ENCODE measurements at places on chromosomes 2 and 18.

- H3K27me3 ChIP-seq = no peaks in the 10 kb centered on the region
- no peaks in the 10 kb centered on the region for H3K36me3 ChIP-seq
- H3K4me1 ChIP-seq = no peaks in the 10 kb centered on the region
- no peak overlapping the region for H3K4me3 ChIP-seq
Observed at GRCh38 chr2:240121190-240121589, 14.9 kb downstream of the COPS9 start.

DNA sequence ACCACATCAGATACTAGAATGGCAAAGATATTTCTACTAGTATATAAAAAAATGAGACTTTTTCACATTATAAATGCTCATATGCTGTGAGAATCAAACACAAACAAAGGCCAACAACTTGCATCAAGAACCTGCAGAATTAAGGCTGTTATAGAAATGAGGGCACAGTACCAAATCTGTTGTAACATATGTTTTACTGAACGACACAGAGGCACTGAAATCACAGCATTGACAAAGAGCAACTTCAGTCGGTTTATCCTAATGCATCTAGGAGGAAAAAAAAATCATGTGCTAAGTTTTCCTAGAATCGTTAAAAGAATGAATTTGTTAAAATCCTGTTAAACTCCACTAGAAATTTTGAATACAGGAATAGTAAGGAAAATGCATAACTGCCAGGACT lies 617.4 kb upstream of the NETO1 start:
- no peak overlapping the region for H3K4me3 ChIP-seq
- H3K27ac ChIP-seq = no peak overlapping the region
- no peaks in the 10 kb centered on the region for H3K27me3 ChIP-seq
- no peak for DNase-seq

DNA sequence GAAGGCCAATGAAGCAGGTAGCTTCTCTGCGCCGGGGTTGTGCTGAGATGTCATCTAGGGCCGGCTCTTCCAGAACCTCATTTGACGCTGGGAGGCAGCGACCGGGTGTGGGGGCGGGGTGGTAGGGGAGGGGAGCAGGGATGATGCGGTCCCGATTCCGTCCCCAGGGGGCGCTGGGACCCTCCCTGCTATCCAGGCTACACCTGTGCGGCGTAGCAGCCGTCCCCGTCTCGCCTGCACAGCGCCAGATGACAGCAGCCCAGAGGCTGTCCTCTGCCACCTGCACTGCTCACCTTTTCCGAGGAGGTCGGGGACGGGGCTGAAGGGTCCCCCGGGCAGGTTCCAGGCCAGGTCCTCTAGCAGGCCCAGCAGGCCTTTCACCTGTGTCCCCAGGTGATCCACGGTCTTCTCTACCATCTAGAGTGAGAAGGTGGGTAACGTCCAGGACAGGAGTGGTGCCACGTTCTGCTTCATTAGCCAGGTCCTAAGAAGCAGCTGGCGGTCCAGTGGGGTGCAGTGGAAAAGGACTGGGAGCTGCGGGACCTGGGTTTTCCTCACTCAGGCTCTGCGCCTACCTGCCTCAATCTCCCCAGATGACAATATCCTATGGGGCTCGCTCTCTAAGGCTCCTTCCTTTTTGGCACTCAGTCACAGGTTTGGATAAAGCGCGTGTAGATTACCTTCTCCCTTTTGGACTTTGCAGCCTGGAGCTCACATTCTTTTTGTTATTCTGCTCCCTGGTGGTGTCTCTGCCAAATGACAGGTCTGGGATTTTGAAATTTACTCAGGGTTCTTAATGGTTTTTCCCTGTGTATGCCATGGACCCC lies 56.0 kb upstream of the RAB6C start:
- H3K36me3 ChIP-seq = no peaks in the 10 kb centered on the region
- no peak overlapping the region for H3K27ac ChIP-seq
- H3K4me3 ChIP-seq = no peak overlapping the region
- H3K4me1 ChIP-seq = peaks cover 7% of the 10 kb centered on the region
- DNase-seq = peak; percentile 11

DNA sequence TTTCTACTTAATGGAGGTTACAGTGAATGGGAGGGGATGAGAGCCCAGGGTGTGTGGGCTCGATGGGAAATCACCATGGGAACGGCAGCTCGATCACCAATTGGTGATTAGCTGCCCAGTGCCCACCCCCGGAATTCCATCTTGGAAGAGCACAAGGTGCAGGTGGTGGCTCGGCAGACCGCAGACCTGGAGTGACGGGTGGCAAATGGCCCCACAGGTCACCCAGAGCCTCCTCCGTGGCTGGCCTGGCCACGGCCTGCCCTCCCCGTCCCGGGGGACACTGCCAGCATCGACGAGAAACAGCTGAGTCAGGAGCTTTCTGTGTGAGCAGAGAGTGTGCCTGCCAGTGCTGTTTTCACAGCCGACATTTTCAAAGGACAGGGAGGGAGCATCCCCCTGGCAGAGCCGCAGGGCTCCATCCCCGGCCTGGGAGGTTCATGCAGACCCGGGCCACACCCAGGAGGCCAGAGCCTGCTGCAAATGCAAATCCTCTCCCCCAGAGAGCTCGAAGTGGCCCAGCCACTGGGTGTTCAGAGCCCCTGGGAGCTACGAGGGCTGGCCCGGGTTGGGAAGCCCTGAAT lies 176.4 kb upstream of the MYT1L start:
- H3K4me3 ChIP-seq = no peak overlapping the region
- no peak overlapping the region for H3K27ac ChIP-seq
- H3K36me3 ChIP-seq = no peaks in the 10 kb centered on the region
- H3K4me1 ChIP-seq = no peaks in the 10 kb centered on the region
- DNase-seq = no peak
- H3K27me3 ChIP-seq = no peaks in the 10 kb centered on the region

- no peak for DNase-seq
- H3K36me3 ChIP-seq = no peaks in the 10 kb centered on the region
- H3K4me3 ChIP-seq = no peak overlapping the region
Observed at GRCh38 chr2:102977426-102978090, 215.7 kb downstream of the TMEM182 start.

- H3K4me1 ChIP-seq = no peaks in the 10 kb centered on the region
- H3K36me3 ChIP-seq = no peaks in the 10 kb centered on the region
- no peaks in the 10 kb centered on the region for H3K27me3 ChIP-seq
- H3K4me3 ChIP-seq = no peak overlapping the region
Observed at GRCh38 chr2:206201075-206201848, 41.6 kb downstream of the EEF1B2 start.

DNA sequence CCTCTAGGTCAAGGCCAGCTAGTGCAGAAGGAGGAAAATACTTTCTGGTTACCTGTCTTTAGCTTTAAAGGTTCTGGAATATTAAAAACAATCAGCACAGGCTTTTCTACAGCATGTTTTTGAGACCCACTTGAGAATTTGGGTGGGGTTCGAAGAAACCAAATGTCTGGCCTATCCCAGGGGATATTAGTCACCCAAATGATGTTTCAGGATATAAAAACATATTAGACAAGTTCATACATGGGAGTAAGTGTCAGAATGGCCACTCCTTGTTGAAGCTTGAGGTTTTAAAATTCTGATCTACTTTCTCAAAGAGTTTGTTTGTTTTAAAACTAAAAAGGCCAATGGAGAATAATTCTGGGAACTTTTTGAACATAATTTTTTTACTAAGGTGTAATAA lies 158.6 kb upstream of the DLX2 start:
- H3K36me3 ChIP-seq = no peaks in the 10 kb centered on the region
- DNase-seq = no peak
- H3K4me3 ChIP-seq = no peak overlapping the region
- H3K27me3 ChIP-seq = no peaks in the 10 kb centered on the region
- H3K27ac ChIP-seq = no peak overlapping the region

DNA sequence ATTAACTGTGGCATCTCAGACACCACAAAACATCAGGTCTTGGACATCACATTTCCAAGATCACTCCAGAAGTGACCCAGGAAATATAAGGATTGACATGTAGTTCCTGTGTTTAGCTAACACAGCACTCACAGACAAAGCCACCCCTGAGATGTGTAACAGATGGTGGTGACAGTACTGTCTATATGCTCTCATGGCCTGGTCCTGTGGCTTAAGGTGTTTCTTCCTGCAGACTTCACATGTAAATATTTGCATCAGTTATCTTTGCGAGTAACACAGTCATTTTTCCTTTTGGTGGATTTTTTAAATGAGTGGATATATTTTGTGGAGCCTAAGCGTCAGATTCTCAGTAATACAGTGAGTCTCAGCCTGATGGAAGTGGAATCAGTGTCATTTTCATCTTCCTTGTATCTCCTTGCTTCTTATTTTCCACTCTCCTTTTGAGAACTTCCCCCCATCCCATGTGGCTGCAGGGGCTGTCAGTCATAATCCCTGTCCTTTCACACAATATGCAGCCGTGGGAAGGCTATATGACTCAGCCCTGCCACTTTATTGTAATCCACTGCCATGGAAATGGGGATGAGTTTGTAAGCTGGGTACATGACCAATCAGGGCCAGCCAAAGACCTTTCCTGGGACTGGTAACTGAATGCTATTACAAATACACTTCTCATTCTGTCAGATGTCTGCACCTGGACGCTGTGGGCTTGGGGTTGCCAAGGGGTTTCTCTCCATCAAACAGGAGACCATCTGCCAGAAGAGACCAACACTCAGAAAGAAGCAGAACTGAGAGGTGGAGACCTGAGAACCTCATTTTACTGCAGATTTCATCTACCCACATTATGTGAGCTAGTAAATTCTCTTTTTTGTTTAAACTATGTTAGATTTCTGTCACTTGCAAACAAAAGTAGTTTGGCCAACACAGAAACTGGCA lies 74.3 kb downstream of the ICOS start:
- H3K27me3 ChIP-seq = no peaks in the 10 kb centered on the region
- H3K27ac ChIP-seq = no peak overlapping the region
- no peaks in the 10 kb centered on the region for H3K4me1 ChIP-seq
- H3K36me3 ChIP-seq = no peaks in the 10 kb centered on the region
- DNase-seq = no peak

DNA sequence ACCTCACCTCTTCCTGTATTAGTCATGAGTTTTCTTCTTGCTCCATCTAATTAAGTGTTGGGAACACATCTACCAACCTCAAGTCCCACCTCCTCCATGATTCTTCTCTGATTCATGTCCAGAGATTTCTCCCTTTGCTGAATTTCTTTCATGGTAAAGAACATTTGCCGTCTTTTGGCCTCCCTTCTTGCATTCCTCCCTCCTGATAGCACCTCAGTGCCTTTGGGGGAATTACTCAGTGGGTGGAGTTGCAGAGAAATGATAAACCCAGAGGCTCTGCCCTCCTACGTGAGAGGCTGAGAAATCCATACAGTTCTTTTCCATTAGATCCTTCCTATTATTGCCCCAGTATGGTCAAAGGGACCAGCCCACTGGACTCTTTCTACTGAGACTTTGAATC lies 651.9 kb downstream of the SLC4A3 start:
- no peaks in the 10 kb centered on the region for H3K36me3 ChIP-seq
- no peak overlapping the region for H3K27ac ChIP-seq
- DNase-seq = no peak
- H3K4me3 ChIP-seq = no peak overlapping the region

GRCh38 chr18:36412778-36413177 lies 115.3 kb downstream of the FHOD3 start:
- no peaks in the 10 kb centered on the region for H3K4me1 ChIP-seq
- H3K4me3 ChIP-seq = no peak overlapping the region
- H3K27ac ChIP-seq = no peak overlapping the region
- no peak for DNase-seq
- no peaks in the 10 kb centered on the region for H3K27me3 ChIP-seq

Measured in B cell (primary cell).